ENCODE measurements at places on chromosomes 3 and 15. TPM values are rescaled to one million over a fixed set of nuclear protein-coding genes. Genes with fewer than 3 reads are reported as not detected.

DNA sequence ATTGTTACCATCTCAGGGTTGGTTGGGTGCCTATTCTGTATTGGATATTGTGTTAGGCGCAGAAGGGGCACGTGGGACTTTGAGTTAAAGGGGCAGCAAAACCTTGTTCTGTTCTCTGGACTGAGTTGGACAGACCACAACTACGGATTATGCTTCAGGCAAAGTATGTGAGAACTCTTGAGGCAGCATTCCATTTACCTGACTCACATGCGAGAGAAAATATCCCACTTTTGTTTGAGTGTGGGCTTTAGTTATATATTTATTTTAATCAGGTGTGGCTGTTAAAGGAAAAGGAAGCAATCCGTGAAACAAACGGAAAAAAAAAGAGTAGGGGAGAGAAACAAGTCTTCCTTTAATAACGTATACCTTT lies 627 bp upstream of the PLS1 start:
- no peak overlapping the region for H3K27ac ChIP-seq
- no peaks in the 10 kb centered on the region for H3K4me1 ChIP-seq
- H3K27me3 ChIP-seq: no peaks in the 10 kb centered on the region
- DNase-seq: no peak

Gene ACKR4
- 0.22 TPM for total RNA-seq

Gene LRRIQ4
- 0.29 TPM for total RNA-seq

- H3K36me3 ChIP-seq: no peaks in the 10 kb centered on the region
- no peak for DNase-seq
- H3K4me3 ChIP-seq: no peak overlapping the region
- H3K4me1 ChIP-seq: peaks cover 7% of the 10 kb centered on the region
- no peaks in the 10 kb centered on the region for H3K27me3 ChIP-seq
- no peak overlapping the region for H3K27ac ChIP-seq
Observed at GRCh38 chr15:63887630-63888029, 53.9 kb upstream of the HERC1 start.

Gene SLC6A20
- not detected for total RNA-seq

DNA sequence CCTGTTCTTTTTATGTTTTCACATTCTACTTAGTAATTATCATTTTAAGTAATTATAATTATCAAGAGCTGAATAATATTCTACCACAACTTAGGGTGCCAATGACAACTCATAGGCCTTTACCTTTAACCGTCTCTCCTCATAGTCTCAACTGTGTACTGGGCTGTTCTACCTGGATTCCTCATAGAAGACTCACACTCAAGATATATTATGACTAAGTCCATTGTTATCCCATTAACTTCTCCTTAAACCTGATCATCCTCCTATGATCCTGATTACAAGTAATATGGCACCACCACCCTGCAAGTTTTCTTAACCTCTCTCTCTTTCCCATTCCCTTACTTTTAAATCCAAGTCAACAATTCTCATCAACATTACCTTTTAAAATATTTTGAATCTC lies 285.9 kb upstream of the VEPH1 start:
- no peaks in the 10 kb centered on the region for H3K27me3 ChIP-seq
- DNase-seq: no peak
- no peak overlapping the region for H3K27ac ChIP-seq
- H3K36me3 ChIP-seq: no peaks in the 10 kb centered on the region
- H3K4me1 ChIP-seq: peaks cover 6% of the 10 kb centered on the region

- DNase-seq: no peak
- no peaks in the 10 kb centered on the region for H3K36me3 ChIP-seq
- no peak overlapping the region for H3K4me3 ChIP-seq
- peak overlapping the region; percentile 48 for H3K27ac ChIP-seq
Observed at GRCh38 chr3:196662711-196663571, 23.4 kb downstream of the NRROS start.

- DNase-seq: no peak
- no peaks in the 10 kb centered on the region for H3K36me3 ChIP-seq
- peaks cover 2% of the 10 kb centered on the region for H3K27me3 ChIP-seq
- H3K4me1 ChIP-seq: peaks cover 14% of the 10 kb centered on the region
Observed at GRCh38 chr15:63946524-63947065, 99.7 kb downstream of the DAPK2 start.

DNA sequence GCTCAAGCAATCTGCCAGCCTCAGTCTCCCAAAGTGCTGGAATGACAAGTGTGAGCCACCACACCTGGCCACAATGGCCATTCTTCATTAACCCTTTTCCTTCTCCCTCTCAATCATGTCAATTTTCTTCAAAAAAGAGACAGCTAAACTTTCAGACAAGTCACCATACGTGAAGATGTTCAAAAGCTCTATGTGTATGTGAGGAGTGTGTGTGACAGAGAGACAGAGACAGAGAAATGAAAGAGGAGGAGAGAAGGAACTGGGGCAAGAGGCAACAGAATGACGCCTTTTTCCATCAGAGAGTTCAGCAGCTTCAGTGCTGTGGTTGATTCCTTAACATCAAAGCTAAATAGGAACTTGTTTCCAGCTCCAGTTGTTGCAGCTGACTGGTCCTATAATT lies 27.4 kb downstream of the OSBPL10 start:
- H3K27me3 ChIP-seq: no peaks in the 10 kb centered on the region
- DNase-seq: no peak
- H3K4me1 ChIP-seq: peaks cover 8% of the 10 kb centered on the region
- peaks cover 20% of the 10 kb centered on the region for H3K36me3 ChIP-seq
- no peak overlapping the region for H3K4me3 ChIP-seq

DNA sequence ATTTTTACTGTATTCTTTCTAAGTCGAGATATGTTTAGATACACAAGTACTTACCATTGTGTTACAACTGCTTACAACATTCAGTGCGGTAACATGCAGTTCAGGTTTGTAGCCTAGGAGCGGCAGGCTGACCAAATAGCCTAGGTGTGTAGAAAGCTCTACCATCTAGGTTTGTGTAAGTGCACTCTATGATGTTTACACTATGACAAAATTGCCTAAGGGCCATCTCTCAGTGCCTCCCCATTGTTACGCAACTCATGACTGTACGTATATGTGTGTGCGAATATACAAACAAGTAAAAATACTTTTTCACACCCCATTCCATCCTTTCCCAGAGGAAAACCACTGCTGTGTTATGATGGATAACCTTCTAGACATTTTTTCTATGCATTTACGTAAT lies 44.3 kb downstream of the PXYLP1 start:
- peaks cover 6% of the 10 kb centered on the region for H3K4me1 ChIP-seq
- H3K27me3 ChIP-seq: no peaks in the 10 kb centered on the region

Gene CRYGS
- 3.7 TPM for total RNA-seq

DNA sequence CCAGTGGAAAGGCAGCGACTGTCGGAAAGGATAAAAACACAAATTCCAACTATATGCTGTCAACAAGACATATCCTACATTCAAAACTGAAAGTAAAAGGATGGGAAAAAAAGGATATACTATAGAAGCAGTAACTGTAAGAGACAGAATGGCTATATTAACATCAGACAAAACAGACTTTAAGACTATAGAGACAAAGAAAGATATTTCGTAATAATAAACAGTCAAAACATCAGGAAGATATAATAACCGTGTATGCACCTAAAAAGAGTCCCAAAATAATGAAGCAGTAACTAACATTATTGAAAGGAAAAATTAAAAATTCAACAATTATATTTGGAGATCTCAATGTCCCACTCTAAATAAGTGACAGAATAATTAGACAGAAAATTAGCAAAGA lies 48.2 kb downstream of the ZNF148 start:
- no peak for DNase-seq
- no peaks in the 10 kb centered on the region for H3K4me1 ChIP-seq
- no peak overlapping the region for H3K4me3 ChIP-seq
- peaks cover 17% of the 10 kb centered on the region for H3K36me3 ChIP-seq

Measured in glutamatergic neuron (in vitro differentiated cells).